ENCODE measurements at places on chromosomes 12 and 14.

DNA sequence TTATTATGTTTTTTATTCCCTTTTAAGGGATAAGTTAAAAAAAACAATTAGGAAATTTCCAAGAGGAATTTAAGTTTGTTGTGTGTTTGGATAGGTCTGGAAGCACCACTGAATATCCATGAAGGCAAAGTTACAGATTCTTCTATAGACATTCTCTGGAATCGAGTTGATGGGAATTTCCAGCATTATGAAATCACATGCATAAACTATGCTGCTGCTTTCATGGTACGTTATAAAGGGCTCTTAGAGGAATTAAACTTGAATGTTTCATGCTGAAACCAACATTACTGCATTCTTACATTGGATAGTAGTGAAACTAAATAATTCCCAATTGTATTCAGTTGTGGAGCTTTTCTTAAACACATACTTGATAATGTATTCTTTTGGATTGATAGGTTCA lies 21.5 kb upstream of the PTPRQ start:
- no peak for DNase-seq

GRCh38 chr14:87994974-87995373 lies 2.0 kb upstream of the GALC start:
- no peak for DNase-seq

- no peak for DNase-seq
Observed at GRCh38 chr12:125643055-125643454, 577.8 kb downstream of the AACS start.

- DNase-seq = no peak
Observed at GRCh38 chr14:78157494-78158437, 12.4 kb upstream of the NRXN3 start.

Measured in DMS153 (cell line).